ENCODE measurements at places on chromosomes 5 and 9.

- no peak for DNase-seq
These were observed 70.6 kb downstream of the HMHB1 start for GRCh38 chr5:143882520-143882919.

DNA sequence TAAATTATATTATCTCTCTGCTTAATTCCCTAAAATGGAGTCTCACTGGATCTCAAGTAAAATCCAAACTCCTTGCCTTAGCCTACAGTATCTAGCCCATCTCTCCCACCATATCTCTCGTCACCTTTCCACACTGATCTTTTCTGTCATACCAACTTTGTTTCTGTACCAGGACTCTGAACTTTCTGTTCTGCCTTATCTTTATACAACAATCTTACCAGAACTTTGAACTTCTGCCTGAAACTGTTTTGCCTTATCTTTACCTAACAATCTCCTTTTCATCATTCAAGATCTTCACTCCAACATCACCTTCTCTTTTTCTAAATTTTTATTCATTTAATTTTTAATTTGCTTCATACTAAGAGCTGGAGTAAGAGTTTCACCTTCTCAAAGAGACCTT lies 139.0 kb downstream of the CPLANE1 start:
- DNase-seq = no peak

DNA sequence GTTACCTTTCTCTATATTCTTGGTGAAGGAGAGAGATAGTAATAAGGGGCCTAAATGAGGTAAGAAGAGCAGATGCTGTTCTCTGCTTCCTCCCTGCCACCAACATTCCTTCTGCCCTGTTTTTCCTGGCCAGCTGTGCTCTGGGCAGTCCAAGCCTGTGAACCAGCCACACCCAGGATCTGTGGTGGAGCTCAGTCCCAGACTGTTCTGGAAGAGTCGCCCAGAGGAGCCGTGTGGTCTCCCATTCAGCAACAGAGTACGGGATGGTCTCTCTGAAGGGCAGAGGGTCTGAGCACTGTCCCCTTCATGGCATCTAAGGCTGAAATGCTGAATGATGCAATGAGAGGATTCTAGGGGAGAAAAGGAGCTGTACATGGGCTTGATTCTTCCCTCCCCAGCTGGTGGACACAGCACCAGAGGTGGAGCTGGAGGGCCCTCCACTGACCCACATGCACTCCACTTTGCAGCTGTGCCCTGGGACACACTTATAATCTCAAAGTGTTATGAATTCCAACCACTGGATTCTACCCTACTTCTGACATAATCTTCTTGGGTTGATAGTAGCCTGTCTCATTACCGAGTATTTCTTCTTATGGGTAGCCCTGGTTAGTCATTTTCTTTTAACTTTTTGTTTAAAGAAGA lies 70.8 kb upstream of the RPS23 start:
- DNase-seq = no peak

DNA sequence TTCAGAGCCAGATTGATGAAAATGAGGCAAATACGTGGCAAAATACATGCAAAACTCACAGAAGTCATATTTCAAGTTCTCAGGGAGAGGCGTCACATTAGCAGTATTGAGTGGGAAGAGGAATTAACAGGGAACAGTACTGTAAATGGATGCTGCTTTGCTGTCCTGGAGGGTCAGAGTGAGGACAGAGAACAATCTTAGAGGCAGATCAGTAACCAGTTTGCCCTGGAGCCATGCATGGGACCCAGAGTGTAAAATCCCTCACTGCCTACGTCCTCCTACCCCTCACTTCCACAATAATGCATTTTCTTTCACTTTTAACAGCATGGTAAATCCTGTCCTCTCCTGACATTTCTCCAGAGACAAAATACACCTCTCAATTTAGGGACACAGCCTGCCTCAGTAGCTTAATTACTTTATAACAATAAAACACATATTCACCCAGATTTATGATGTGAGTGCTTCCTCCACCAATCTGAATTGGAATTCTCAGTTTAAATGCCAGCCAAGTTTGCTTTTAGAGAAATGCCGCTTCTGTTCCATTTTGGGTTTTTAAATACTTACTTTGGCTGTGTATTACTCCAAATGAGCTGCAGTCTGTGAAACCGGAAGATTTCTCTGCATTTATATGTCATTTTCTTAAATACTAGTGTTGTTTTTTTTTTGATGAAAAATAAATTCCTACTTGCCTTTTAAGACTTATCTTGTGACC lies 70.0 kb downstream of the LMNB1 start:
- no peak for DNase-seq

DNA sequence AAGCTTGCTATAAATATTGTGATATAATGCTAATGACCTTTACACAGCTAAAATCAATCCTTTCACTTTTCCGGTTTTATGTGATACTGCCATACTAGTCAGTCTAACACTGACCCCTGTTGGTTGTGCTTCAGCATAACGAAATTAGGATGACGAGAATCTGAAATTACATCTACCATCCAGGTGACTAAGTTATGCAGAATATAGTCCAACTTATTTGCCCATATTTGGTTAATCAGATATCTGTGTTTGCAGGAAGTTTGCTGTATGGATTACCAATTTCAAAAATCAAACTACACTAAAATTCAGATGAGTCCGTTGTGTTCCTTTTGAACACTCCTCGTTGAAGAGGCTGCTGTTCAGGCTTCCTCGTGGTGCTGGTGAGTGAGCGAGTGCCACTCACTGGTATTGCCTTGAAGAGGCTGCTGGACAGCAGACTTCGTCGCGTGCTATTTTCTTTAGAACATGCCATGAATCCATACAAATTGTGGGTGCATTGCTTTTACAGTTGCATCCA lies 32.5 kb downstream of the TENT4A start:
- DNase-seq = no peak

DNA sequence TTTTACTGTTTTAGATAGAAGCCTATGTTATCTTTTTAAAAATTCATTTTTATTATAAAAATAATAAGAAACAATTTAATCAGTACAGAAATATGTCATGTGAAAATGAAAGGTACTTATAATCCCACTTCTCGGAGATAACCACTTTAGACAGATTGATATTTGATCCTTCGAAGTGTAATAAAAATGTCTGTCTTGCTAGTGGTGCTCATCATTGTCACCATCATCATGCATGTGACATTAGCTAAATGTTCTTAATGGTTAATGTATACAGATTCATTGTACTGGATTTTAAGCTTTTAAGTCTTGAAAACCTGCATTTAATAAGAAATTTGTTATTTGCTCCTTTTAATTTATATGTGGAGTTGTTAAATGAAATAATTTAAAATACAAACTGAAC lies 30.1 kb upstream of the FAM120AOS start:
- DNase-seq = no peak

GRCh38 chr5:149221731-149222342 lies 49.8 kb upstream of the AFAP1L1 start:
- no peak for DNase-seq

DNA sequence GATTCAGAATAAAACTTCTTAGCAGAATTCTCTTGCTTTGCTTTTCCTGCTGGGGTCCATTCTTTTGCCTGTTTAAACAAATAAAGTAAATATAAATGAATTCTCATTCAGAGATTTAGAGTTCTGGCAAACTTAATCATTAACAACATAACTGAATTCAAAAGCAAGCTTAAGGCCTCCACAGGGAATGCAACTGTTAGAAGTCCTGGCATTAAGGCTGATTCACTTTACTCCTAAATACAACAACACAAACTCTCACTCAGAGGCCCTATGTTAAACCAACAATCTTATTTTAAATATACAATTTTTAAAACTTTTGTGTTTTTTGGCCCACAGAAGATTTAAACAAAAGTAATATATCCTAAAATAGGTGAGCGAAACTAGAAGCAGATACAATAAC lies 178.3 kb downstream of the AP3B1 start:
- no peak for DNase-seq

DNA sequence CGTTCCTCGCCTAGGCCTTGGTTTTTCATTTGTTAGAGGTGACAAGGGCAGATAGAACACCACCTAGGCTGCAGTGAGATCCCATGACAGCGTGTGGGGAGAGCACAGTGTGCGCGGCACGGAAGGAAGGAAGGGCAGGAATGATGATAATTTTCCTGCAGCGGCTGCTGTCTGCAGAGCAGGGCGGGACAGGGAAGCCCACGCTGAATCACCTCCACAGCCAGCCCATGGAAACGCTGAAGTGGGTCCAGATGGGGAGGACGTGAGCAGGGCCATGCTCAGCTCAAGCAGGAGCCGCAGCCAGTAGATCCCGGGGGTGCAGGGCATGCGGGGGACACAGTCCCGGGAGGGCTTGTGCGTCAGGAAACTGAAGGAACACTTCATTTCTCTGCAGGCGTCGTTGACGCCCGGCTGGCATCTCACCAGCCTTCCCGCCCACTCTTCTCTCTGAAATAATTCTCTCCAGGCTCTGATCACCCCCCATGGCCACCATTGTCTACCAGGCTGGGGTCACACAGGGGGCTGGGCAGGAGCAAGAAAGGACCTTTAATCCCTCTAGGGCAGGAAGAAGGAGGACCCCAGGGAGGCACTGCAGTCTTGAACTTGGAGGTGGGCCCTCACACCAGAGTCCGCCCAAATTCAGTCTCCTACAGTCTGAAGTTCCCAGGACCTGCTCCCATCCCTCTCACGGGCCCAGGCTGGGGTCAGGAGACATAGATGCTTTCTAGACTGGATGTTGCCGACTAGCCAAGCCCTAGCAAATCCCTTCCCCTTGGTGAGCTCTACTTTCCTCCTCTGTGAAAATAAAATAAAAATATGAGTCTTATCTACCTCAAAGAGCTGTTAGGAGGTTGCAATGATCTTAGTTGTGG lies 20.9 kb upstream of the SYNPO start:
- DNase-seq = no peak

- DNase-seq = peak; percentile 83
These were observed 5.2 kb downstream of the IL13 start for GRCh38 chr5:132662925-132663770.

DNA sequence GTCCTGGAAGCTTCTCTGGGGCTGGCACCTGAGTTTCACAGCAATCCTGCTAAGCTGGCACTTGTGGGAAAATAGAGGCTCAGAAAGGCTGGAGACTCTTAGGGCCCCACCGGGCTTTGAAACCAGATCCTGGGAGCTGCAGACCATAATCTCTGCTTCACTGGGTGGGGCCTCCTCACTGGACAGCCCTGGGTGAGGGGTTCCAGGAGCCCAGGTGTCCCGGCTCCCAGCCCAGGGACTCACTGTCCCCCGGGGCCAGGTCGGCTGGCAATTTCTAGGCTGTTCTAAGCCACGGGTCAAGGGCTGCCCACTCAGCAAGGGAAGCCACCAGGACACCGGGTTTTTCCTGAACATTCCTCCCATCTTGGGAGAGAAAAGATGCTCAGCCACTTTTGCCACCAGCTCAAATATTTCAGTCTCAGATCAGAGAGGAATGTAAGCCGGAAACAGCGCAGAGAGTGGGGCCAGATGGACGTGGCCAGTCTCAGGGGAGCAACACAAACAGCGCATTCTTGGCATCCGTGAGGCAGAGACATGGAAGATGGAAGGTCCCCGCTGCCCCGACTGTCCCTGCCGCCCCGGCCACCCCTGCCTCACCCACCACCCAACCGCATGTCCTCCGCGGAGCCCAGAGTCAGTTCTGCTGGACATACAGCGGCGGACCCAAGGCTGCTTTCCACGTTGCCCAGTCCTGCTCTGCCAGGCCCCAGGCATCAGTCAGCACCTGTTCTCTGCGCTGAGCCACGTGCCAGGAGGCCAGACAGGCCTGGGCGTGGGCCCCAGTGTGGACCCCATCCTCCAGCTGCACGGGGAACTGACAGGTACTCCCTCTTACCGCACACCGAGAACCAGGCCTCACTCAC lies 72.6 kb downstream of the VAV2 start:
- DNase-seq = no peak

GRCh38 chr5:151523335-151523734 lies 67.8 kb downstream of the FAT2 start:
- DNase-seq = peak; percentile 18

- no peak for DNase-seq
These were observed 59.8 kb upstream of the BARX1 start for GRCh38 chr9:94014920-94015319.

- DNase-seq = no peak
These were observed 196.9 kb upstream of the PUM3 start for GRCh38 chr9:3040761-3041160.

GRCh38 chr9:127912882-127913281 lies 4.0 kb downstream of the ST6GALNAC4 start:
- no peak for DNase-seq

- no peak for DNase-seq
These were observed 42.6 kb upstream of the MAP3K1 start for GRCh38 chr5:56772767-56773166.

DNA sequence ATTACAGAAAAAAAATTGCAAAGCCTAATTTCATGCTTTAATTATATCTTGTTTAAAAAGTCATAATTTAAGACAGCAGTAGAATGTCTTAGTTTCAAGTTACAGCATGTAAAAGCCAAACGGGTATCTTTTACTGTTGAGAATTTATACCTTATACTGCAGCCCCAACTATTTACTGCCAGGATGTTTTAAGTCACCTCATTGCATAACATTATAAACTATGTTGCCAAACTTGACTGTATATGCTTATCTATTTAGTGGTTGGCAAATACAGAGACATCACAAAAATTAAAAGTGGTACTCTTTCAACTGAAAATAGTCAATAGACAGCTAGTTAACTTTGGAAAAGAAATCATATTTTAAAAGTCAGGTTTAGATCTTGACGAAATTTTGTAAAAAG lies 119.5 kb downstream of the EDIL3 start:
- DNase-seq = no peak

- DNase-seq = no peak
These were observed 20.5 kb upstream of the GPX3 start for GRCh38 chr5:150999704-151000442.

DNA sequence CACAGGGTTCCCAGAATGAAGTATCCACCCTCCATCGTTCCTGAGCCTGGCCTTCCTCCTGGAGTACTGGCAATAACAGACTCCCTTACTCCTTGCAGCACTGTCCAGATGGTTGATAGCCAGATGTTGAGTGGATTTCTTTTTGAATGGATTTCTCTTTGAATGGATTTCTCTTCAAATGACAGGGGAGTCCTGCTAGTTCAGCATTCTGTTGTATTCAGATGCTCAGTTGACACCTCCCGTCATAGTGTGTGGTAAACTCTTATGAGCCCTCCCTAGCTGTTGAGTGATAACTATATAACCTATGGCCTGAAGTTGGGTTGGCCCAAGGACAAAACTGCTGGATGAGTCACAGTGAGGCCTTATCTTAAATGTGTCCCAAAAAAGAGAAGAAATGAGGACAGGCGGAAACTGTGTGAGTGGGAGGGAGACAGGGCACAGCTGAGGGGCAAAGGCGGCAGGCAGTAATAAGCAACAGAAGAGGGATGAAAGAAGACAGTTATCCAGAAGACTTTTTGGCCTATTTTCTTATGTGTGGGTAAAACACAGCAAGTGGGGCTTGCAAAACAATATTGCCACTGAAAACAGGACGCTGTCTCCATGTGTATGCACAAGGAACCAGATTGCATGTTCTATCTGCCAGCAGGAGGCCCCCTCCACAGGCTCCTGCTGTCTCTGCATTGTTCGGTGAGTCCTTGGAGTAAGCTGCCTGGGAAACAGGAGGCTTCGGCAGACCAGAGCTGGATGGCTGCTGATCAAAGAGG lies 209.5 kb upstream of the S1PR3 start:
- no peak for DNase-seq
